Natural killer cell treated with Interleukin-12 subunit alpha and Interleukin-12 subunit beta and Interleukin-15 and Interleukin-18, amount 100 ng/mL, for 72 hours (primary cell): ENCODE measurements at places on chromosomes 6 and 20.

- DNase-seq = no peak
These were observed 3.5 kb downstream of the ARMC2 start for GRCh38 chr6:108851756-108852155.

- DNase-seq = no peak
These were observed 704 bp downstream of the TOP1 start for GRCh38 chr20:41029150-41029901.

DNA sequence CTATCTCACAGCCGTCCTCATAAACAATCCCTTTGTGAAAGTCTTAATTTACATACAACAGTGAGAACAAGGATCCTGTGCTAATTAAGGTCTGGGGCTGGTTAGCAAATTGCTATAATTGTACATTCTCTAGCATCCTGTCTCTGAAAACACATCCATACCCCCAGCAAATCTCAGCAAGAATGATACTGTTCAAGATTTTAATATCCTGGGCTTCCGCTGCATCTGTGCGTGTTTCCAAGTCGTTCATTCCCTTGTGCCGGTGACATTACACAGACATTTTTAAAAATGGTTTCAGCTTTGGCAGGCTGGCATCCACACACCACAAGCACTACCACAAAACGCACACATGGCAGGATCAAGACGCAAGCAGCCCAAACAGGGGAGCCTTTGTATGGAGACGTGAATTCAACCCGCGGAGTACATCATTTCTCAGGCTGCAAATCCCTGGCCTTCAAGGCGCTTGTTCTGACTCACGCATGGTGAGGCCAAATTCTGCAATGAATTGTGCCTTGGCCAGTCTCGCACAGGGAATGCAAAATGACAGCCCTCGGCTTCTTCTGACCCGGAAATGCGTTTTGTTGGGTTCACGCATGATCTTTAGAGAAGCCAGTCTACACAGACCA, 20.3 kb downstream of the ZMYND8 start:
- no peak for DNase-seq

- peak; percentile 31 for DNase-seq
These were observed 60.2 kb downstream of the TCP11 start for GRCh38 chr6:35080821-35081425.

GRCh38 chr20:53224851-53225250, 252.7 kb downstream of the TSHZ2 start:
- DNase-seq = no peak

- no peak for DNase-seq
These were observed 34.9 kb upstream of the RALGAPA2 start for GRCh38 chr20:20747298-20747697.

DNA sequence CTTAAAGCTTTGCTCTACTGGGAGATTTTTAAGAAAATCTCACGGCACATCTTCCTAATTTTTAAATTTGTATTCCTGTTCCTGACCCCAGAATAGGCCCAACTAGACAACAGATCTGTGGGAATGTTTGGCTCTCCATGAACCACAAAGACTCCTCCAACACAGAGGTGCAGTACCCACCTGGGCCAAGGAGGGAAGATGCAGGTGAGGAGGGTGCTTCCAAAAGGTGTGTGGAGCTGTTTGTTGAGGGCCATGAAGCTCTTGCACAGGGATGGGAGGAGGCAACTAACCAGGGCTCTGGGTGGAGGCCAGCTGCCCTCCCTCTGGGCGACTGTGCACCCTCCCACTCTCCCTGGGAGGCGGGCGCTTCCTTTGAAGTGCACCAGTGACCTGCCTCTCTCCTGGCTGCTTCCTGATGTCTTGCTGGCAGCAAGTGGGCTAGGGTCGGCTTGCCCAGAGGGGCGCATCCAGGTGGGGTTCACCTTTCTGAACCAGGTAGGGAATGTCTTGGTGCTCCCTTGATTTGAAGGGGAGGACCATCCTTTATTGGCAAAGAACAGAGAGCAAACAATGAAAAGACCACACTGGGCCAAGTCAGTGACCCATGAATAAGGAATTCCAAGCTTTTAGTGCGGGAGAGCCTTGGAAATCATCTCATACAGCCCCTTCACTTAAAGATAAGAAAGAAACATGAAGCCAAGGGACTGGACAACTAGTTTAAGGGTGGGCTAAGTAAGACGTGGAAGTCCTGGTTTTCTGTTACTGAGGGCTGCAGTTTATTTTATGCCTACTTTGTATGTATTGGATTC, 76.0 kb downstream of the ANKRD6 start:
- DNase-seq = no peak

DNA sequence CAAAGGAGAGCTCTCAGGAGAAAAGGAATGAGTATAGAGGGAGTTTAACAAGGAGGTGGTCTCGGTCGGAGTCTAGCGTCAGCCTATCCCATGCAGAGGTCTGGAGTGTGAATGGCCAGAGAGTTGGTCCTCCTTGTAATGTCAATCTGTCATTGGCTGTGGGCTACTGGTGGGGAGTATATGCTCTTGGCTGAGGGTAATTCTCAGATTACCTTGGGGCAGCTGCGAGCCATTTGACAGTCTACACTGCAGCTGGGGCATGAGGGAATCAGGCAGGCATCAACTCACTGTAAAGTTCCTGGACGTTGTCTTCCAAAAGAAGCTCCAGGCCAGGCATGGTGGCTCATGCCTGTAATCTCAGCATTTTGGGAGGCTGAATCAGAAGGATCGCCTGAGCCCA, 48.1 kb downstream of the EBF4 start:
- DNase-seq = no peak

- no peak for DNase-seq
These were observed 102.7 kb upstream of the CARMIL1 start for GRCh38 chr6:25176466-25176865.
